ENCODE measurements at places on chromosomes 7 and 10.

GRCh38 chr7:106616708-106617051, 44.3 kb downstream of the CCDC71L start:
- DNase-seq, result no peak

DNA sequence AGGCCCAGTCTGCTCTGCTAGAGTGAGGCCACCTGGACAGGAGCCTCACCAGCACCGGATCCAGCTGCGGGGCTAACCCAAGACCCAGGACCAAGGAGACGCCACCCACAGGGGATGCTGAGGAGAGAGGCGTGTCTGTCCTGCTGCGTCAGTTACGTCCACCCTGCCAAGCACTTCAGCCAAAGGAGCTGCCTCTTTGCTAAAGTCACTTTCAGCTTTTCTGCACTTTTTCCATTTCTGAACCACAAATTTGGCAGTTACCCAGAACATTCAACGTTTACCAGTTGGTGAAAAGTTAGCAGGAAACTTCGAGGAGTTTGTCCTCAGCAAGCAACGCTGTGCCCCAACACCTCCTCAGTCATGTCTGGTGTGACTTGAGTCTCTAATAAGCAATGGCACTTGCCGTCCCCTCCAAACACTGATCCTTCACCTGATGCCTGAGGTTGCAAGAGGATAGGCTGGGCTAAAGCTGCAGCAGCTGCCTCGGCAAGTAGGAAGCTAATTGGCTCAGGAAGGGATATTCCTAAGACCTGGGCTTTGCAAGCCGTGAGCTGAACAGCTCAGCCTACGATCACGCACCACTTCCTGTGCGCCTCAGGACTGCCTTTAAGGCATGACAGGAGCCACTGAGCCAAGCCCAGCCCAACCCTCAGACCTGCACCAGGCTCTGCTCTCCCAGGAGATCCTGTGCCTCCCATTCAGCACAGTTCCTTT, 40.1 kb downstream of the KCNH2 start:
- no peak for DNase-seq

DNA sequence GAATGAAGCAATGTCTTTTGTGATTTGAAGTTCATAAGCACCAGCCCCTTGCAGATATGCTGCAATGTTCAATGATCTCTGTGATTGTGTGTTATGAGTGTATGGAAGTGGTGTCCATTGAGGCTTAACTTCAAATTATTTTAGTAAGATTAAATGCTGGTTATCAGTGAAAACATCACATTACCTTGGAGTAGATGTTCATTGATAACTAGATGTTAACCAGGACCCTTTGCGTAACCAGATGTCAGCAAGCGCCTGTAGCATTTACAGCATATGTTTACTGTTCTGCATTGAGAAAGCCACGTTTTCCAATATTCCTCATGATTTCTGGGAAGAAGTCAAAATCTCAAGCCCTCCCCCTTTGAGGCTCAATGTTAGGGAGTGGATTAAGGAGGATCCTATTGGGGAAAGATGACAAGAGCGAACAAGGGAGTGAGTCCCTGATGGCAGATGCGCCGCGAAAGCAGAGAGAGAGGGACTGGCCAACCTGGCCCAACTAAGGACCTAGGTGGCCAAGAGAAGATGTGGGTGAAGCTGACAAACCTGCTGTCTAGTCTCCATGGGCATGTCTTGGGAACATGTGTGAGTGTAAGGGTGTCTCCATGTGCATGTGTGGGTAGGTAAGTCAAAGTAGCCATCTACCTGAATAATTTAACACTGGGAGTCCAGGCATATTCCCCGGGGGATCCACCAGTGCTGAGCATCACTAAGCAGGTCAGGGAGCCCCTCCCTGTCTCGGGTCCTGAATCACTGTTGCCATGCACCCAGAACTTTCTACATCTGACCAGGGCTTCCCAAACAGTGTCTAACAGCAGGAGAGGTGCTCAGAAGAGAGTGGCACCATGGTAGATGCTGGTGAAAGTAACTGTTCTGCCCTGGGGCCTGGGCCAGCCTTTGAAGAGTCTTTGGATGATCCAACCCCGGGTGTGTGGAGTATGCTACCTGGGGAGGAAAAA, 141.6 kb upstream of the GDF10 start:
- no peak for DNase-seq

- no peak for DNase-seq
These were observed 46.8 kb downstream of the VIPR2 start for GRCh38 chr7:159097661-159098423.

- no peak for DNase-seq
These were observed 61.7 kb upstream of the TARP start for GRCh38 chr7:38335128-38335491.

DNA sequence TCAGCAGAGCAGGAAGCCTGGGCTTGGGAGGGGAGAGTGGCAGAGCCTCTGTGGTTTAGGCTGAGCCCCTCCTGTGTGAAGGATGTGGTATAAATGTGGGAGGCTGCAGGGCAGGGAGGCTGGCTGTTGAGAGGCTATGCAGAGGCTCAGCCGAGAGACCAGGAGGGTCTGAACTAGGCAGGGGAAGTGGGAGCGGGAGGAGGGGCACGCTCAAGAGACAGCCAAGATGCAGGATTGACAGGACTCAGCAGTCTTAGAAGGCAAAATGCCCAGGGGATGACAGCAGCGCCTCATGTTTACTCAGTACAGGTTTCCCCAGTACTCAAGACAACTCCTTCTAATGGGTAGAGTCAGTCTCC, 24.3 kb downstream of the BTBD16 start:
- no peak for DNase-seq
